Urinary bladder (tissue), 4 donors: ENCODE measurements at places on chromosomes 3 and 15. TPM values are rescaled to one million over a fixed set of nuclear protein-coding genes. Genes with fewer than 3 reads are reported as not detected.

GPR149 gene
- polyA plus RNA-seq = not detected

GOLGA6L9 gene
- 2.0 TPM for polyA plus RNA-seq

CCR3 gene
- polyA plus RNA-seq = not detected

PHLDB2 gene
- polyA plus RNA-seq = 58.1 TPM

LTF gene
- polyA plus RNA-seq = 0.66 TPM

TNFSF10 gene
- 29.4 TPM for polyA plus RNA-seq

CEP63 gene
- 24.8 TPM for polyA plus RNA-seq

NCEH1 gene
- 2.8 TPM for polyA plus RNA-seq

CHRM5 gene
- 0.03 TPM for polyA plus RNA-seq

PLEKHO2 gene
- polyA plus RNA-seq = 40.2 TPM

SLCO2A1 gene
- 25.6 TPM for polyA plus RNA-seq

ISLR gene
- polyA plus RNA-seq = 82.1 TPM

PRSS50 gene
- 0.10 TPM for polyA plus RNA-seq

FETUB gene
- polyA plus RNA-seq = not detected

RAB6B gene
- polyA plus RNA-seq = 2.5 TPM

SLC9C1 gene
- polyA plus RNA-seq = not detected

TBL1XR1 gene
- 21.7 TPM for polyA plus RNA-seq

PLA2G4E gene
- 0.03 TPM for polyA plus RNA-seq

SCAANT1 gene
- polyA plus RNA-seq = not detected

AKAP13 gene
- polyA plus RNA-seq = 84.2 TPM

OCA2 gene
- polyA plus RNA-seq = 0.30 TPM

IL16 gene
- 20.7 TPM for polyA plus RNA-seq

DUOXA2 gene
- polyA plus RNA-seq = 0.52 TPM

CPNE9 gene
- polyA plus RNA-seq = 0.18 TPM

MEX3B gene
- polyA plus RNA-seq = 3.6 TPM

DNAJA4 gene
- polyA plus RNA-seq = 18.5 TPM

CCK gene
- not detected for polyA plus RNA-seq

KCNAB1 gene
- 3.7 TPM for polyA plus RNA-seq

CPNE4 gene
- 0.03 TPM for polyA plus RNA-seq

CPN2 gene
- 0.06 TPM for polyA plus RNA-seq

UBA7 gene
- polyA plus RNA-seq = 37.7 TPM

TGM4 gene
- not detected for polyA plus RNA-seq

UCN2 gene
- polyA plus RNA-seq = 0.81 TPM

CHRNA7 gene
- polyA plus RNA-seq = 2.0 TPM

VPS18 gene
- polyA plus RNA-seq = 19.3 TPM

ZNF501 gene
- 4.1 TPM for polyA plus RNA-seq

SAMD7 gene
- not detected for polyA plus RNA-seq

PAK6 gene
- polyA plus RNA-seq = 2.0 TPM

ANKUB1 gene
- polyA plus RNA-seq = not detected

PTH1R gene
- polyA plus RNA-seq = 26.4 TPM

AGBL1 gene
- polyA plus RNA-seq = not detected

RRP9 gene
- 29.5 TPM for polyA plus RNA-seq

FBXL22 gene
- 100 TPM for polyA plus RNA-seq

CADM2 gene
- polyA plus RNA-seq = 4.6 TPM

CCR1 gene
- 7.3 TPM for polyA plus RNA-seq

RHCG gene
- 0.13 TPM for polyA plus RNA-seq

ZNF660 gene
- 1.9 TPM for polyA plus RNA-seq

PAQR5 gene
- 1.7 TPM for polyA plus RNA-seq

RGMA gene
- 13.6 TPM for polyA plus RNA-seq

FBXW12 gene
- polyA plus RNA-seq = not detected
